ENCODE measurements at places on chromosomes 5 and 9.

GRCh38 chr5:30768056-30768690 is 425.3 kb upstream of the CDH6 start:
- DNase-seq, result no peak

- no peak for DNase-seq
Measured at GRCh38 chr9:88530051-88530450, 4.9 kb upstream of the NXNL2 start.

- DNase-seq, result no peak
Measured at GRCh38 chr9:70060883-70061507, 17.3 kb downstream of the MAMDC2 start.

DNA sequence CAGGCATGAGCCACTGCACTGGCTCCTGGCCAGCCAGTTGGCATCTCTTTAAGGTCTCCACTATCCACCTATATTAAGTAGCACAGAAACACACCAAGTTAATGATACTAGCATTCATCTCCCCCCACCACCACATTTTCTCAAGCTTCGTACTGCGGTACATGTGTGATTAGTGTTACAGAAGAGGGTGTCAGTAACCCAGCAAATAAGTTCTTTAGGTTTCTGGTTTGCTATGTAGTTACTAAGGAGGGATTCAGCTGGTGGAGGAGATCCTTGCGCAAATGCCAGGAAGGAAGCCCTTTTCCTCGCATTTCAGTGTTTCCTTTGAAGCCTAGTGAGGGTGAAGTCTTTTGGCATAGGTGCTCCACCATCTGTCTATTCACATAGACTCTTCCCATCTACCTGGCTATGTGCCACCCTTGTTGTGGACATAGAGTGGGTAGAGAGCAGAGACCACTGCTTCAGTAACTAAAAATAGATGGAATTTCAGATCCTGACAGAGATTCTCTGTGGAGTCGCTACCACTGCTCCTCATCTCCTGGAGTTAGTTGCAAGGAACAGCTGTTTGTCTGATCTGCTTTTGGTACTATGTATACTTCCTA is 16.7 kb downstream of the UBE2D2 start:
- no peak for DNase-seq

GRCh38 chr5:160166973-160167623 is 47.8 kb upstream of the PWWP2A start:
- DNase-seq, result no peak

- DNase-seq, result no peak
Measured at GRCh38 chr9:136294437-136294836, 9.5 kb downstream of the CCDC187 start.

DNA sequence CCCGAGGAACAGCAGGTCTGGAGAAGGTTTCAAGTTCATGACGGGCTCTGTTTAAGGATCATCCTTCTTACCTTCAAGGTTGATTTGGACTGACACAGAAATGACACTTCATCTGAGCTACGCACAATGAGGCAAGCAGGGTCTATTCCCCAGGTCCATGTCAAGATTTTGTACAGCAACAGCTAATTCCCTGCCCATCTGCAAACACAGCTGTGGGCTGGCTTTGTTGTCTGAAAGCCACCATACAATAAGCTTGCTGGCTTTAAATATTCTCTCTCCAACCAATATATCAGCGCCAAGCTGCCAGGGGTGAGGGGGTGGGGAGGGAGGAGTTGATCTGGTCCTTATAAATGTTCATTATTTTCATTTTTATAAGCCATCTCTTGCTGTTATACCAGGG is 92.0 kb downstream of the OTULIN start:
- DNase-seq, result no peak
